ENCODE measurements at places on chromosomes 13 and 19.
A peak's percentile ranks its signal among the peaks of the same experiment; 100 is the strongest.

DNA sequence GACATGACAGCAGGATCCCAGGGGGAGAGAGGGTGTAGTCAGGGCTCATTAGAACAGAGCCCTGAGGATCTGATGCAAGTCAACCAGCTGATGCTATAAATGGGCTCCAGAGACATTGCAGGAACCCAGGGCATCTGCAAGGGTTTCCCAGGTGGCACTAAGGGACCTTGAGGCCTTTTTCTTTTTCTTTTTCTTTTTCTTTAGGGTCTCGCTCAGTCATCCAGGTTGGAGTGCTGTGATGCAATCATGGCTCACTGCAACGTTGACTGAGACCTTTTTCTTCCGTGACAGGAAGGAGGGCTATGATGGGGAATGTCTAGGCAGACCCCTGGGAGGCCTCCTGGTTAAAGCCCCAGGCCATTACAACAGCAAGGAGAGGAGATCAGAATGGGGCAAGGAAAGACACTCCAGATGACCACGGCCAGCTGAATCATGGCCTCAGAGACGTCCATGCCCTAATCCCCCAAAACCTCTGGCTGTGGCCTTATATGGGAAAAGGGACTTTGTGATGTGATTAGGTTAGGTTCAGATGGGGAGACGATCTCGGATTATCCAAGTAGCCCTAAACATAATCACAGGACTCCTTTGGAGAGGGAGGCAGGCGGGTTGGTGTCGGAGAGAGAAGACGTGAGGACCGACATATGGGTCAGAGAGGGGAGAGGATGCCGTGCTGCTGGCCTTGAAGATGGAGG, 4.5 kb upstream of the FCGRT start:
- no peak for DNase-seq

DNA sequence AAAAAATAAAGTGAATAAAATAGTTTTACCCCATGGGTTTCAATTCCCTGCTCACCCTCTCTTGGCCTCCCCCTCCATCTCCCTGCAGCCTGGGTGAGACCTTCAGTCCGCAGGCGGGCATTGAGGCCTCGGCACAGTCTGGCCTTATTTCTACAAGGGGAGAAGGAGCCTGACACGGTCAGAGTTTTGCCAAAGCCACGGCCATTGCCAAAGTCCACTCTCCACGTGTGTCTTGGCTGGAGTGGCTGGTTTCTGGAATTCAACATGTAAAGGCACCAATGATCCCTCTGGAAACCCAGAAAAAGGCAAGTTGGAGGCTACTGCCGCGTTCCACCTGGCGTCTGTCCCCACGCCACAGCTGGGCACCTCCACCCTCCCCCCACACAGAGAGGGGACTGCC, 43.4 kb upstream of the SPACA7 start:
- DNase-seq = no peak

DNA sequence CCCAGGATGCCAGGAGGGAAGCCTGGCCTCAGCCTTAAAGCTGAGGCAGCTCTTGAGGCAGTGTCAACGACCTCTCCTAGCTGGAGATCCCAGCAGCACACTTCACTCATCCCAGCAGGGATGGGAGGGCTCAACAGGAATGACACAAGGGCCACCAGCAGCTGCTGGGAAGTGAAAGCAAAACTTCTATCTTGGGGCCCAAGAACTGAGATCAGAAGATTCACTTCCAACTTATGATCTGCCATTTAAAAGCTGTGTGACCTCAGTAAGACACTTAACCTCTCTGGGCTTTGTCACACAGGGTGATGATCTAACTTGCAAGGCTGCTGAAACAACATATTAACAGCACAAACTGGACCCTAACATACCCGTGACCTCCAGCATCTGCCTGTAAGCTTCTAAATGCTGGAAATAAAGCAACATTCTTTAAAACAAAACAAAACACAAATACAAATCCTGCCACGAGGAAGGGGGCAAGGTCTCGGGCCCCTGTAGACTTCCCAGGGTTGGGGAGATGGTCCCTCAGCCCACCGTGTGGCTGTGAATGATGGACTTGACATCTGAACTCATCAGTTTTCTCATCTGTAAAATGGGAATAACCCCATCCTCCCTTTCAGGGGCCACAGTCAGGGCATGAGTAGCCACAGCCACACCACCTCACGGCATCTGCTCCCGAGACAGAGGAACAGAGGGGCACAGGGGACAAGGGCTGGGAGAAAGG, 22.7 kb downstream of the ELL start:
- no peak for DNase-seq

GRCh38 chr13:102962430-102962829, 103.8 kb downstream of the SLC10A2 start:
- no peak for DNase-seq

DNA sequence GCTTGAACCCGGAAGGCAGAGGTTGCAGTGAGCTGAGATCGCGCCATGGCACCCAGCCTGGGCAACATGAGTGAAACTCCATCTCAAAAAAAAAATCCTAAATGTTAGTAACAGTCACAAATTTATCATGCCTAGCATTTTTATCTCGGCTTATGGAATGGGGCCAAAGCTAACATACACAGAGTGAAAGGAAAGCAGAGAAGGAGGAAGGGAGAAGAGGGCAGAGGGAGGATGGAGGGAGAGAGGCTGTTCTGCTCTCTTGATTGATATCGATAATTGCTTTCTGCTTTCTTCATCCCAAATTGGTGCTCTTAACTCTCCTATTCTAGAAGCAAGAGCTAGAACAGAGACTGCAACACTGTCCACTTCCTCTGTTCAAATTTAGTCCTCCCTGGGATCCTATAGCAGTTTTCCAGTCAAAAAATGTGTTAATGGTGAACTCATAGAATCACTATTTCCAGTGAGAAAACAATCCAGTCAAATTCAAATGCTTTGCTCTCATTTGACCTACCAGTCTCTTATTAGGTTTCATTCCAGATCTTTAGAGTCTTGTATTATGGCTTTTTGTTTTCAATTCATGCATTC, 15.8 kb upstream of the TUBGCP3 start:
- DNase-seq = no peak

DNA sequence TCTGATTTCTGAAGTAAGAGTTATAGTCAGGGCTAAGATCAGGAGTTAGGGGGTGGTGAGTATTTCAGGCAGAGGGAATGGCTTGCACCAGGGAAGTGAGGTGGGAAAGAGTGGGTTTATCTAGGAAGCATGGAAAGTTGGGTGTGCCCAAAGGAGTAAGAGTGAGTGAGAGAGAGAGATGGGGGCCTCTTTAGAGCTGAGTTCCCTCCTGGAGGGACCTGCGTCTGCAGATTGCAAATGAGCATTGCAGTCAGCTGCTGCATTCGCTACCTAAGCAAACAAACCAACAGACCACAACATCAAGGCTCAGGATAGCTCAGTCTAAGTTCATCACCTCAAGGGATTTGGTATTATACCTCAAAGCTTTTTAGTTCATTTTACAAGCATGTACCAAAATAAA, 405.8 kb downstream of the FGF9 start:
- no peak for DNase-seq

GRCh38 chr13:41004875-41005693, 14.0 kb downstream of the ELF1 start:
- DNase-seq = no peak

- DNase-seq = no peak
Observed at GRCh38 chr19:44552324-44552723, 22.8 kb upstream of the CEACAM20 start.

DNA sequence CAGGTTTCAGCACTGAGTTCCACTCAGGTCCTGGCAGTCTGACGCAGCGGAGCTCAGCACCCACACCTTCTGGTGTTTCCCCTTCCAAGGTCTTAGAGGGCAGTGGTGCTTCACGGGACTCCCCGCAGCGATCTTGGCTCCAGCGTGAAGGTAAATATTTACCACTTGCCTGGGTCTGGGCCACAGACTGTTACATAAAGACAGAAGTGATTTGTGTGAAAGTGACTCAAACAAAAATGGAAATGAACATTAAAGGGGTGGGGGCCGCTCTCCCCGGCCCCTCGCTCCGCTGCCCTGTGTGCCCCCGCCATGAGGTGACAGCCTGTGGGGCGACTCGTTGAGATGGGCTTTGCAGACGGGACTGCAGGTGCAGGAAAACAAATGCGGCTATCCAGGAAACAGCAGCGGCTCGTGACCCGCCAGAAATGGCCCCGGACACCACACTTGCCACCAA, 55.0 kb downstream of the GGACT start:
- no peak for DNase-seq

DNA sequence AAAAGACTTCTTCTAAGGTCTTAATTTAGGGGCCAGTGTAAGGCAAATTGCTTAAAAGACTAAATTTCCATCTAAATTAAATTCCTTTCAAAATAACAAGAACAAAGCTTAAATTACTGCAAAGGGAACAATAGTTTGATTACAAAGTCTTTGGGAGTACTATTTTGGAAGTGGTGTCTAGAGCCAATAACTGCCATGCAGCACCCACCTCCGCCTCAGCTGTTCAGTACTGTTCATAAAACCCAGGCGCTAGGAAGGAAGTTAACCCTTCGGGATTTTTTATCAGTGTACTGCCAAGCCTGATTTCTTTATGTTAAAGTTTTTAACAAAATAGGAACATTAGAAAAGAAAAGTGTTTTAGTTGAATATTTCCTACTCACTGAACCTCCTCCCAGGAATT, 210.1 kb downstream of the LIG4 start:
- no peak for DNase-seq

DNA sequence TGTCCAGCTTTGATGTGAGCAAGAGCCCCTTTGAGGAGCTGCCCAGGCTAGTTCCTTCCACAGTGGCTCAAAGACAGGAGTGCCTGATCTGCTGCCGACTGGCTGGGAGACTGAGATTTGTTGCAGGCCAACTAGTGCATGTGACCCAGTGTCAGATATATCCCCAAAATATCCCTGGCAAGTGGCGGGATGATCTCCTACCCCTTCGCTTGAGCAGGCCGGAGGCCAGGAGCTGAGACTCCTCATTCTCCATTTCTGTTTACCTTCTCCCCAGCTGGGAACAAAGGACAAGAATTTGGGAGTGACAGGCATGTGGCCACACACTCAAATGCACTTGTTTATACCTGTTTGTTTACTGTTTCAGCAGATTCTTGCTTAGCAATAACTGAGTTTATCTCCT, 37.1 kb upstream of the XPO4 start:
- DNase-seq = peak; percentile 85

DNA sequence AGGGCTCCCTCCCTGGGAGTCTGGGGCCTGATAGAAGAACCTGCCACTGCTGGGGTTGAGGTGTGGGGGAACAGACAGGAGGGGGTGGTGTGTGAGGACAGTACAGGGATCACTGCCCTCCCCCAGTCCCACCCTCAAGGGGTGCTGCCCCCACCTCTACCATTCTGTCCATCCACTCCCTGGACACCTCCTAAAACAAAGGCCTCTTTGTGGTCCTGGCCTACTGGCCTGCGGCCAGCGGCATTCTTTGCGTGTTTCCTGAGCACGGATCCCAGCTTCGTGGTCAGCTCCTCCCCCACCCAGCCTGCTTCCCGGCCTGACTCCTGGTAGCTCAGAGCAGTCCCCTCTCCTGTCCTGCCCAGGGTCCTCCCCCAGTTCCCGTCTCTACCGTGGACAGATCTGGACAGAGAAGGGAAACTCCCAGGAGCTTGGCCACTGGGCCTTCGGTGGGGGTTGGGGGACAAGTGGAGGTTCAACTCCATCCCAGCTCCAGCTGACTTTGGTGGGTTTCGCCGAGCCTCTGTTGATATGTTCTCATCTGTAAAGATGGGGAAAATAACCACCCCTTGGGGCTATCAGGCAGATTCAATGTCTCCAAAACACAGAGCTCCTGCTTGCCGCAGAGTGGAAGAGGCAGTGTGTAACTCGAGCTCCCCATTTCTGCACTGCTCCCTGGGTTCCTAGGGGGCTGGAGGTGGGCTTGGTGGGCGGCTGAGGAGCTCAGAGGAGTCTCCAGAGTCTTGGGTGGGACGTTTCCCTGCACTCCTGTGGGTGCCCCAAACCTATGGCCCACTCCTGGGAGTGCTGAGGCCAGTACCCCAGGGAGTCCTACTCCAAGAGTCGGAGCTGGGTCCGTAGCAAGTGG, 48.7 kb downstream of the LYL1 start:
- DNase-seq = peak; percentile 69

- no peak for DNase-seq
Observed at GRCh38 chr13:98853771-98854221, 101.3 kb upstream of the SLC15A1 start.

DNA sequence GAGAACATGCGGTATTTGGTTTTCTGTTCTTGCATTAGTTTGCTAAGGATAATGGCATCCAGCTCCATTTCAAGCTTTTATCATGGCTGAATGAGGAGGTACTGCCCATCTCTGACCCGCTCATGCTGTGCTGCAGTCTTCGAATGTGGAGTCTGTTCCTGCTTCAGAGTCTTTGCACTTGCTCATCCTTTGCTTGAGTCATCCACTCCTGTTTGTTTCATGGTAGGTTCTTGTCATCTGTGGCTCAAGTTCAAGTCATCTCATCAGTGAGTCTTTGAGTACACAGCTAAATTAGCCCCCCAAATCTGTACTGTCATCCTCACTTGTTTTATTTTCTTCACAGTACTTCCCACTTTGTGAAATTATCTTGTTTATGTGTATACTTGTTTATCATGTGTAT, 5.4 kb downstream of the UCHL3 start:
- no peak for DNase-seq

GRCh38 chr19:41588497-41589209, 12.7 kb downstream of the CEACAM21 start:
- no peak for DNase-seq

DNA sequence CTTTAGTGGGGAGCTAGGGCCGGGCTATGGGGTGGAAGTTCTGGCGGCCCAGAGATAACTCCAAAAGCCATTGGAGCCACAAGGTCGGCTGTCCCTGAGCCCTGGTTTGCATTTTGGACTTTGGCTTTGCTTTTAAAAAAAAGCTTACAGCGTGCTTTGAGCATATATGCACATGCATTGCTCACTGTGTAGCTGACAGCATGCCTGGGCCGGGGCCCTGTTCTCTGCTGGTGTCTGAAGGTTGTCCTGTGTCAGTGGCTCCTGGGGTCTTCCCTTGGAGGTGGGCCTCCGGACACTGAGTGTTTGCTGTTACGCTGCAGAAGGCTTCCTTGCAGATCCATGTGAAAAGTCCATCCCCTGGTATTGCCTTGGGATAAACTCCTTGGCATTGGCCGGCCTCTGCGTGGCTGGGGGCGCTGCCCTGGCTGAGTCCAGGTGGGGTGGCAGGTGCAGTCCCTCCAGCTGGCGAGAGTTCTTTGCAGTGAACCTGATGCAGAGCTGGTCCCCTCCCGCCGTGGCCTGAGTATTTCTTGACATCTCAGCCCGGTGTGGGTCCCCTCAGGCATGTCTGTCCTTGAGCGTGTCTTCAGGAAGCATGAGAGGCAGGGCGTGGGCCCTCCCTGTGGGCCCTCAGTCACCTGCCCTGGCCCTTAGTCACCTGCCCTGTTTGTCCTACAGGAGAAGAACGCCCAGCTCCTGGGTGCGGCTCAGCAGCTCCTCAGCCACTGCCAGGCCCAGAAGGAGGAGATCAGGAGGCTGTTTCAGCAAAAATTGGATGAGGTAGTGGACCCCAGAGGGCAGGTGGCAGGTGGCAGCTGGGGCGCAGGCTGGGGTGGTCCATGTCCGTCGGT, 23.0 kb downstream of the PLEKHJ1 start:
- DNase-seq = no peak

Measured in gastrocnemius medialis (tissue), 4 donors.